ENCODE measurements at places on chromosomes 13 and 19.

GRCh38 chr13:94239135-94239534 lies 240.3 kb downstream of the DCT start:
- DNase-seq, result peak; percentile 46

DNA sequence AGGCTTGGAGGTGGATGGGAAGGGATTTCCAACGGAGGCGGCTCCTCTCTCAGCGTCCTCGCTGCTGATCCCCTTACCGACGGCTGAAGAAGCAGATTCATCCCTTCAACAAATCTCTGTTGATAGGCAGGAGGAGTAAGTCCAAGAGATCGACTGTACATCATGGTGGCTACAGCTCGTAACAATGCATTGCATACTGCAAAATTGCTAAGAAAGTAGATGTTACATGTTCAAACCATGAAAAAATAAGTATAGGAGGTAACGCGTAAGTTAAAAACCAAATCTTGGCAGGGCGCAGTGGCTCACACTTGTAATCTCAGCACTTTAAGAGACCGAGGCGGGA lies 468 bp upstream of the SLC39A3 start:
- no peak for DNase-seq

GRCh38 chr19:12723641-12724426 lies at the start of gene TNPO2:
TNPO2 (minus strand) TSS chr19:12723932; CDS start chr19:12720977, 2,955 bp downstream.
- peak; percentile 64 for DNase-seq

DNA sequence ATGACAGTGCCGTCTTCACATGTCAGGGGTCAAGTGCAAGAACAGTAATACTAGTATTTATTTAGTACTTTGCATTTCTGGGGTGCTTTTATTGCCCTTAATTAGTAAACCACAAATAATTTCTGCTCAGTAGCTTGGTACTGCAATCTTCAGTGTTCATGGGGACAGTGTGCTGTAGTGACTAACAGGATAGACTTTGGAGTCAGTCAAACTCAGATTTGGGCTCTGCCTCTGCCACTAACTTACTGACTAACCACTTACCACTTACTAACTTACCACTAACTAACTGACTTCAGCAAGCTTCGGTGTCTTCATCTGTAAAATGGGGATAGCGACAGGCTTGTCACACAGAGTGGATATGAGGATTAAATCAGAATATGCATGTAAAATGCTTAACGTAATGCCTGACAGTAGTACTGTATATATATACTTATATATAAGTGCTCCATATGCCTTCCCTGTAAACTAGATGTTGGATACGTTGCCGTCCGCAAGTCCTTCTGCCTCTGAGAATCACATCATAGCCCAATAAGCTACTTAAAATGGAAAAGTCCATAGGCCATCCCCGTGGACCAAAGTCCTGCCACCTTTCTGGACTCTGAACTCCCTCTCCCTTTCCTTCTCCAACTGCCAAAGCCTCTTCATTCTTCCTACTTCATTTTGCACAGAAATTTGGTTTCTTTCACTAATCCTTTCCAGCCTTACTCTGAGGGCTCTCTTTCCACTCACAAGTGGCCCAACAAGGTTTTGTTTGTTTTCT lies 158.1 kb downstream of the ZIC5 start:
- no peak for DNase-seq

GRCh38 chr13:114109641-114110041 lies 22.8 kb downstream of the RASA3 start:
- no peak for DNase-seq

GRCh38 chr13:98443329-98443728 lies 133.6 kb downstream of the STK24 start:
- DNase-seq, result peak; percentile 89

DNA sequence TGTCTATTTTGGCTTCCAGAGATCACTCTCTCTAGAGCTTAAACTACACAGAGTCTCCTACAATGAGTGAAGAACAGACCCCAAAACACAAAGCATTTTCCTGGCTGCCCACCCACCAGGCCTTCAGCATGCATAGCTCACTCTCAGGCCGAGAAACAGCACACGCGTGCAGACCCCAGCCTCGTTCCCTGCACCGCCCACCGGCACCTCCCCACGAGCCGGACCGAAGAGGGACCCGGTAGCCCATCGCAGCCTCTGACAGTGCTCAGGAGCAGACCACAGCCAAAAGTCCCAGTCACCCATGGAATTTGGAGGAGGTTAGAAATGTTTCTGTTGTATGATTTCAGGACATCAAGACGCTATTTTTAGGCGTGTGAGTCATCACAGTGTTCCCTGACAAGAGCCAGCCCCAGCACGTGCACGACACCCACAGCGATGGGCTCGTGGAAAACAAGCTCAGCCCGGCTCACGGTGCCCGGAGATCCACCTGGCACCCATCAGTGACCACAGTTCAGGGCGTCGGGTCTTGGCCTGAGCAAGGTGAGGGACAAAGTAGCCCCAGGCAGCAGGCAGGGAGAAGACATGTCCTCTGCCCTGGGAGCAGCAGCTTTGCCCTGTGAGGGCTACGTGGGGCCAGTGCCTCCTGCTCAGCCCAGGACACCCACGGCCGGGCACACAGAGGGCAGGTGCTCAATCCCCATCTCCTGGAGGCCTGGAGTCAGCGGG lies 50.1 kb upstream of the SPACA7 start:
- DNase-seq, result no peak

All from fibroblast of skin of scalp (primary cell).